ENCODE measurements at places on chromosomes 11 and 22.
A peak's percentile ranks its signal among the peaks of the same experiment; 100 is the strongest.

- no peak for DNase-seq
Observed at GRCh38 chr11:78319453-78319955, 98.1 kb downstream of the GAB2 start.

GRCh38 chr11:66277471-66278362 is at the start of gene CNIH2:
Gene CNIH2, plus strand, starts transcription at chr11:66278175. Its CDS starts 282 bp downstream, at chr11:66278457.
- DNase-seq, result no peak

GRCh38 chr11:61715867-61716266 is 35.7 kb downstream of the DAGLA start:
- no peak for DNase-seq

- DNase-seq, result no peak
Observed at GRCh38 chr11:112932593-112932992, 28.6 kb upstream of the NCAM1 start.

- no peak for DNase-seq
Observed at GRCh38 chr11:119237515-119237914, 31.4 kb downstream of the CBL start.

DNA sequence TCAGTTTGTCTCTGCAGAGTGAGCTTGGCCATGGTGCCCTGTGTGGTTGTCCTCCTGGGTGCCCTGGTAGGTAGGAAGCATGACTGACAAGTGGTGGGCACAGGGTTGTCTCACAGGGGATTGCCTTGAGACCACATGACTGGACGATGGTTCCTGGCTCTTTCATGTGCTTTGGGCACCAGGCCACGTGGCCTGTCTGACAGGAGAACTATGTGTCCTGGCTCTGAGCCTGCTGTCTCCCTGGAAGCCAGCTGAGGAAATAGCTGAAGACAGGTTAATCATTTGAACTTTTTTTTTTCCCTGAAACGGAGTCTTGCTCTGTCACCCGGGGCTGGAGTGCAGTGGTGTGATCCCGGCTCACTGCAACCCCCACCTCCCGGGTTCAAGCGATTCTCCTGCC is 93.2 kb downstream of the LDLRAD3 start:
- peak; percentile 70 for DNase-seq

DNA sequence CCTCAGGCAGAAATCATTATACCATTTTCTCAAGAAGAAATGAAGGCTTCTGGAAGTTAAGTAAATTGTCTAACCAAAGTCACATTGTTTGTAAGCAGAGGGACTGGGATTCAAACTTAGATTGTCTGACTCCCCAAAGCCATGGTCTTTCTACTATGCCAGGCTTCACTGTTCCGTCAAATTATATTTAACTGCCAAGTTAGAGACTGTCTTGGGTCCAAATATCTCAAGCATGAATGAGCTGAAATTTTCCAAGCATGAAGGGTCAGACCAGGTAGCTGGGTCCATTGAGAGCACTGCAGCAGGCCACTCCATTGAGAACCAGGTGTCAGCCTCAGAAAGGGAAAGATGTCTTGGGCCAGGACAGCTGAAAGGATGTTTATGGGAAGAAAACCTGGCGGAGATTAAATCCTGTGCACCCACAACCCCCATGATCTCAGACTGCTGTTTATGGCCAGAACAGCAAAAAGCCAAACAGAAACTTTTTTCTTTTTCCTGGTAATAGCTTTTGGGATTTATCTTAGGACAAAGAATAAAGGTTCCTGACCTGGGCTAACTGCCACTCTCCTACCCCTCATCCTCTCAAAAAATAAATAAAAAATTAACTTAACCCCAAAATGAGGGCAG is 612.3 kb downstream of the INSC start:
- DNase-seq, result no peak

DNA sequence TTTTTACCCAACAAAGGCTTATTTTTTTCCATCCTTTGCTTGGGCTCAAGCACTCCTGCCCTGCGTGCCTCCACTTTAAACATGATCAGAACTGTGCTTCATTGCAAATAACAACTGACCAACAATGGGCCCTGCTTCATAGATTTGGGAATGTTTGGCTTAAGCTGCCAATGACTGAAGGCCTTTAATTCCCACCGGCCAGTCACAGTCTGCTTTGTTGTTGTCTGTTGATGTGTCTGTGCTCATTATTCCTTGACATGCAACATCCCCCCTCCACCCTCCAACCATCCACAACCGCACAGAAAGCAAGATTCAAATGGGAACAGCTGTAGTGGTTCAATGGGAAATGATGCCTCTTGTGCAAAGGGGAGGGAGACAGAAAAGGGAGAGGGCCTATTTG is 23.0 kb downstream of the PAX6 start:
- no peak for DNase-seq

- no peak for DNase-seq
Observed at GRCh38 chr11:2211113-2211971, 39.7 kb upstream of the TH start.

DNA sequence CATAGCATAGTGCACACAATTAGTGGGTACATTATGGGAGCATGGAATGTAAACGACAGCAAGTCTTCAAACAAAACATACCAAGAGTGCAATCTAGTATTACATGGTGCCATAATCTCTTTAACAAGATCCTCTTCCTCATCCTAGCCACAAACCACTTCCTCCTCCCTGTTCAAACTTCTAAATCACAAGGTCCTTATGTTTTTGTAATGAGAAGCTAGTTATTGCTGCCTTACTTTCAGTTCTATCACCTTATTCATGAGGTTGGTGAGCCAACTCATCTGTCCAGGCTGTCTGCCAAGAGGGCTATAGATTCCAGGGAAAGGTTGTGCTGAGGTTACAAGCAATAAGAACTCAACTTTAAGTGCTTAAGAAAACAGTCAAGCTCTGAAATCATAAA is 195.4 kb upstream of the ARHGAP20 start:
- peak; percentile 93 for DNase-seq

DNA sequence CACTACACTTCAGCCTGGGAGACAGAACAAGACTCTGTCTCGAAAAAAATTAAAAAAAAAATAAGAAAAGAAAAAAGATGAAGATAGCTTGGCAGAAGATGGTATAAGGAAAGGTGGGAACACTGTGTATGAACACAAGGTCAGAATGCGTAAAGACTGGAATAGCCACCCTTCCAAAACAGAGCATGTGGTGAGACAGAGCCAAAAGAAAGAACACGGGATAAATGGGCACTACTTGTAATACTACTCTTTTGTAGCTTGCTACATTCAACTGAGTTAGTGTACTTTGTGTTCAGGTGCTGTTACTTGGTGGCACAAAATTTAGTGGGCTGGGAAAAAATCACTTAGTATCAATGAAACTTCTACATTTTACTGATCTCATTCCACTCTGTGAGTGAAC is 628.6 kb upstream of the KIRREL3 start:
- DNase-seq, result no peak

DNA sequence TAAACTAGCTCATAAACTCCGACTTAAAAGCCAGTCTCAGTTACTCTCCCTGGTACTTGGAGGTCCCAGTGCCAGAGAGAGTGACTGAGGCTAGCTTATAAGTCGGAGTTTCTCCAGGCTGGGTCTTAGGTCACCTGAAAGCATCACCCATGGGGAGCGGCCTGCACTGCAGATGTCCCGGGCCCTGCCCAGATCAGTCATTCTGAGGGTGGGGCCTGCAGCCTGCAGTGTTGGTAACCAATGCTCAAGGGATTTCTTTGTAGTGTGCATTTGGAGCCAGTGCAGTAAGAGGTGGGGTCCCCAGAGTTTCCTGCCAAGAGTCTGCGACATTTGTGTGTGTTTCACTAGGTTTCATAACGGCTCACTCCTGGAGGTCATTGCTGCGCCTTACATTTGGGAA is 14.8 kb downstream of the TAB1 start:
- no peak for DNase-seq

DNA sequence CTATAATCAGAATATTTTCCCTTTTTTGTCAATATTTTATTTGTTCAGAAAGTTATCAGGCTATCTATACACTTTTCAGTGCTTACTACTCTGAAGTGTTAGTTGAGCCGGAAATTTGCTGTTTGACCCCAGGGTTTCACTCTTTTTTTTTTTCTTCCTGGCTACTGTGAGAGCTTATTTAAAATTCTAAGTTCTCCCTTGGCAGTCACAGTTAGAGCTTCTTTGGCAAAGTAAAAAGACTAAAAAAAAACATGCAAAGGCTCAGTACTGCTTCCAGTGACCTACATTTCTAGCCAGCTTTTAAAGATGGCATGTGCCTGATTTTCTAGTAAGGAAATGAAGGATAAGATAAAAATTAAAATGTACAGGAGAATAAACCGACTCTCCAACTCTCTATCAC is 48.4 kb downstream of the ELP4 start:
- DNase-seq, result no peak

DNA sequence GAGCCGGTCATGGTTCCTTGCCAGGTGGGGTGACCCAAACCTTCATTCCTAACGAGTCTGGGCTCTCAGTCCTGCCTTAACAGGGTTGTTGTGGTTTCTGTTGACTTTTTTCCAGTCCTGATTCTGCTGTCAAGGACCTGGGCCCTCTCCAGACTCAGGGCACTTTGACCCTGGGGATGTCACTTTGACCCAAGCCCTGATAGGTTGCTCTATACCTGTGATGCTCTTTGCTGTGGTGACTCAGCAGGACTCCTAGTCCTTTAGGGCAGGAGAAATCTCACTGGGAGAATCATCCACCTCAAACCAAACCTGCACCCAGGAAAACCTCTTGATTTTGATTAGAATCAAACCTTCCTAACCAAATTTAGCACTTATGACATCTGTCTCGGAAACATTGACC is 20.5 kb upstream of the MPPED1 start:
- DNase-seq, result no peak

GRCh38 chr22:27877501-27877900 is 41.6 kb downstream of the PITPNB start:
- DNase-seq, result no peak

DNA sequence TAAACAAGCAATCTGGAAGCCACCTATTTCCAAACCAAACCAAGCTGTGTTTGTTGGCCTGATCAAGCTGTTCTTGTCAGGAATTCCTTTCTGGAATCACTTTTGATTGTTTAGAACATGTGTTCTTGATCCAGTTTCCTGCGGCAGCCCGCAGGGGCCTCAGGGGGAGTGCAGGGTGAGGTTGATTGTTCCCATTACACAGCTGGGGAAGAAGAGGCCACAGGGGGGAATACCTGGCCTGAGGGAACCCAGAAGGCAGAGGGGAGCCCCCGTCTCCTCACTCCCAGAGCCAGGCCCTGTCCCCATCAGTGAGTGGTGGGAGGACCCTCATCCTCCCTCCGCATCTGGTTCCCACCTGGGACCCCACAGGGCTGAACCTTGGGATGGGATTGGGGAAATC is 4.2 kb downstream of the MRGPRD start:
- no peak for DNase-seq

- DNase-seq, result no peak
Observed at GRCh38 chr11:107482234-107482633, 24.6 kb upstream of the CWF19L2 start.

GRCh38 chr11:73944085-73944484 is 6.7 kb upstream of the DNAJB13 start:
- DNase-seq, result no peak

- DNase-seq, result no peak
Observed at GRCh38 chr11:108966206-108966605, 301.3 kb downstream of the DDX10 start.

- DNase-seq, result peak; percentile 65
Observed at GRCh38 chr22:42907404-42908373, 50.6 kb upstream of the ARFGAP3 start.

DNA sequence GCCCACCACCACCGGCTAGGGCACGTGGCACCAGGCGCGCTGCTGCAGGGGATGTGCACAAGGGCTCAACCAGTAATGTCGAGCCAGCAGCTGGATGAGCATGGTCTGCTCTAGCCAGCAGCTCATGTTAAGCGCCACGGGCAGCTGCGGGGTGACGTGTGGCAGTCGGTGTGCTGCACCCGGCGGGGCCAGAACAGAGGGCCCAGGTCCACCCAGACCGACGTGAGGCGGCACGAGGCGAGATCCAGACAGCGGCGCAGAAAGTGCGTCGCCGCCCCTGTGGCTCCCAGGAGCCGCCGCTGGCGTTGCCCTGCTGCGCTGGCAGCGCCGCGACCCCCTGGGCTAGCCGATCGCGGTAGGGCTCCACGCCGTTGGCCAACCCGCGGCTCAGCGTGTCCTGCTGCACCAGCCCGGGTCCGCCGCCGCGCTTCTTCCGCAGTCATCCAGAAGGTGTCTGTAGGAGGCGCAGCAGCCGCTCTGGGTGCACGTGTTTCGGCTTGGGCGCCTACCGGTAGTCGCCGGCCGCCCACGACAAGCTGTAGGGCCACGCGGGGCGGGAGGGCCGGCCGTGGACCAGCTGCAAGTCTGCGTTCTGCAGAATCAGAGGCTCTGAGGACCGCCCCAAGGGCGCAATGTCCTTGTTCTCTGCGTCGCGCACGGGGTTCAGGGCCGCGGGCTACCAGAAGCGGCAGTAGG is 4.6 kb upstream of the GALR3 start:
- DNase-seq, result no peak

Data from MCF 10A (cell line).